Right atrium auricular region (tissue), 2 donors: ENCODE measurements at places on chromosomes 12 and 14.
A peak's percentile ranks its signal among the peaks of the same experiment; 100 is the strongest.

DNA sequence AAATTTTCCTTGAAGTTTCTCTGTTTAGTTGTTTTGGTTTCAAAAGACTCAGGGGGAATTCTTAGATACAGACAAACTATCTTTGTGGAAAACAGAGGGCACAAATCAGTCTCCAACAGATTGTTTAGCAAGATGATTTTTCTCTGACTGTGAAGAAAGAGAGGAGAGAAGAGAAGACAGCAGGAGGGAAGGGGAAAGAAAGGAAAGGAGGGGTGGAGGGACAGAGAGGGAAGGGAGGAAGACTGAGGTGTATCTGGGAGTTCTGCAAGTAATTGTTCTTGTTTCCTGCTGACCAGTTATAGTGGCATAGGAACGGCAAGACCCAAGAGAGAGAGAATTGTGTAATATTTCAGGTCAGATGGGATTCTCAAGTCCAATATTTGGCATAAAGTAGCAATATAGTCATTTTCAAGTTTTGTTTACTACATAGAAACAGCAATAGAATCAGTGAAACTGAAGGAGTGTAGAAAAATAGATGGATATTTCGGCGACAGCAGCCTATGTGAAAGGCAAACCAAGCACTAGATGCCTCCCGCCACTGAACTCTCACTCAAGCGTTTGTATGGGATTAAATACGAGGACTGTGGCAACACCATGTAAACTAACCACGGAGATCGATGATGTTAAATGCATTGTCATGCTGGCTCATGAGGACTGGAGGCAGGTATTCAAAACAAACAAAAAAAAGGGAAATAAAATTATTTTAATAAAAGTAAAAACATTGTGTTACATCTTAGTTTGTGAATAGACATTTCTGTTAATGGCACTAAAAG is 342.5 kb downstream of the SLC16A7 start:
- no peaks in the 10 kb centered on the region for H3K4me1 ChIP-seq
- no peaks in the 10 kb centered on the region for H3K36me3 ChIP-seq
- H3K27me3 ChIP-seq = no peaks in the 10 kb centered on the region
- no peak for DNase-seq
- H3K27ac ChIP-seq = no peak overlapping the region

DNA sequence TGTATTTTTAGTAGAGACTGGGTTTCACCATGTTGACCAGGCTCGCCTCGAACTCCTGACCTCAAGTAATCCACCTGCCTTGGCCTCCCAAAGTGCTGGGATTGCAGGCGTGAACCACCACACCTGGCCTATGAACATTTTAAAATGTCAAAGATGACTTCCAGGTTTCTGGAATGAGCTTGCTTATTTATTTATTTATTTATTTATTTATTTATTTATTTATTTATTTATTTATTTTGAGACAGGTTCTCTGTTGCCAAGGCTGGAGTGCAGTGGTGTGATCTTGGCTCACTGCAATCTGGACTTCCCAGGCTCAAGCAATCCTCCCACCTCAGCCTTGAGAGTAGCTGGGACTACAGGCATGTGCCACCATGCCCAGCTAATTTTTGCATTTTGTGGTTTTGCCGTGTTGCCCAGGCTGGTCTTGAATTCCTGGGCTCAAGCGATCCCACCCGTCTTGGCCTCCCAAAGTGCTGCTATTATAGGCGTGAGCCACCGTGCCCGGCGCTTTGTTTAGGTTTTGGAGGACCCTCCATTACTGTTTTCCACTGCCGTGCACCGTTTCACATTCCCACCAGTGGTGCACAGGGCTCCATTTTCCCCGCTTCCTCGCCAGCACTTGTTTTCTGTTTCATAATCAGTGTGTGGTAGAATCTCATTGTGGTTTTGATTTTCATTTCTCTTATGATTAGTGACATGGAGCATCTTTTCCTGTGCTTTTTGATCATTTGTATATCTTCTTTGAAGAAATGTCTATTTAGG is 6.4 kb upstream of the CFAP251 start:
- H3K4me3 ChIP-seq = no peak overlapping the region
- no peak for DNase-seq
- no peaks in the 10 kb centered on the region for H3K4me1 ChIP-seq
- peaks cover 53% of the 10 kb centered on the region for H3K36me3 ChIP-seq
- no peak overlapping the region for H3K27ac ChIP-seq
- no peaks in the 10 kb centered on the region for H3K27me3 ChIP-seq

- DNase-seq = no peak
- H3K27me3 ChIP-seq = no peaks in the 10 kb centered on the region
- H3K4me1 ChIP-seq = no peaks in the 10 kb centered on the region
- peak within 1 kb of the TSS; percentile 66 for H3K4me3 ChIP-seq
- no peaks in the 10 kb centered on the region for H3K36me3 ChIP-seq
Observed at GRCh38 chr14:50396631-50397389, at the start of gene CDKL1. CDKL1 (minus strand) TSS chr14:50396881; CDS start chr14:50395868, 1,013 bp downstream.

DNA sequence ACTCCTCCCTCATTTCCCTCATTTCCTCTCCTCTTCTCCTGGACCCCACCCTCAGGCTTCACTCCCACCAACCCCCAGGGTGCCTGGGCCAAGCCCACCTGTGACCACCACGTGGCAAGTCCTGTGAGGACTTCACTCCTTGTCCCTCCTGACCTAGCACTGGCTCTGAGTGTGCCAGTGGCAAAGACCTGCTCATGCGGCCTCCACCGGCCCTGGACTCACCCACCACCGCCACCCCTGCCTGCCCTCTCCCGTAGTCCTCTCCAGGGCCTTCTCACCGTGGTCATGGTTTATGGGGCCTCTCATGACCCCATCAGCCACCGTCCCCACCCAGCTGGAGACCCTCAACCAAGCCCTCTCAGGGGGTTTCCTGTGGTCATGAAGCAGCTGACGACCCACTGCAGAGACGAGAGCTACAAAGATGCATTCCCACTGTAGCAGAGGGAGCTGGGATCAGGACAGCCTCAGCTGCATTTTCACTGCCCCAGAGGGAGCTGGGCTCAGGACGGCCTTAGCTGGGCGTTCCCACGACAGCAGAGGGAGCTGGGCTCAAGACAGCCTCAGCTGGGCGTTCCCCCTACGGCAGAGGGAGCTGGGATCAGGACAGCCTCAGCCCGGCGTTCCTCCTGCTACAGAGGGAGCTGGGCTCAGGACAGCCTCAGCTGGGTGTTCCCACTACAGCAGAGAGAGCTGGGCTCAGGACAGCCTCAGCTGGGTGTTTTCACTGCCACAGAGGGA is 3.2 kb upstream of the C14orf180 start:
- H3K4me1 ChIP-seq = peaks cover 59% of the 10 kb centered on the region
- H3K27me3 ChIP-seq = no peaks in the 10 kb centered on the region
- H3K36me3 ChIP-seq = no peaks in the 10 kb centered on the region
- no peak for DNase-seq
- H3K4me3 ChIP-seq = no peak overlapping the region

DNA sequence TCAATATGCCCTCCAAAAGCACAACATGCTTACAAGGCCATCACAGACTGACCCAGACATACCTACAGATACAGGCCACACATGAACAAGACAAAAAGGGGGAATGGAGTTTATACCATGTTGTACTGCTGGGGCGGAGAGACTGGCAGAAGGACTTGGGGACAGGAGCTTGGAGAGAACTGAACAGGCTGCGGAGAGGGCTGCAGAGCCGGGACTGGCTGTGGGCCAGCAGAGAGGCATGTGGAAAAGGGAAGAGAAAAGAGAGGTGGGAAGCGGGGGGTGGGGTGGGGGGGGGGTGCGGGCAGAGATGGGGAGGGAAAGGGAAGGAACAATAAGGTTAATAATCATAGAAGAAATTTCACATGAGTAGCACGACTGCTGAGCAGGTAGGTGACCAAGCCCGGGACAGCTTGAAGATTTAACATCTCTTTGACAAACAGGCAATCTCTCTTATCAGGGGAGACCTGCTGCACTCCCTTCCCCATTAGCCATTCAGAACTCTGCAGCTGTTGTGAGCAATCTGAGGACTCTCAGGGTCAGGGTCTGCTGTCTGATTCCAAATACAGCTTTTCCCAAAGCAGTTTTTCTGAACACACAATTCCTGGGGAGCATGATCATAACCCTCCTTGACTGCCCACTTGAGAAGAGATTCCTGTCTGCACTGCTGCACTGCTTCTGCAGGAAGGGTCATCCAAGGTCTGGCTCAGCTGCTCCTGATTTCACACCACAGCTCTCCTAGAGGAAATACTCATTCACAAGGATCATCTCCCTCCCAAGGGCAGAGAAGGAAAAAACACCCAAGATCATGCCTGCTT is 21.6 kb upstream of the STAC3 start:
- no peak overlapping the region for H3K4me3 ChIP-seq
- H3K36me3 ChIP-seq = peaks cover 30% of the 10 kb centered on the region
- H3K4me1 ChIP-seq = peaks cover 10% of the 10 kb centered on the region

- H3K27me3 ChIP-seq = no peaks in the 10 kb centered on the region
- H3K27ac ChIP-seq = no peak overlapping the region
- no peaks in the 10 kb centered on the region for H3K36me3 ChIP-seq
- DNase-seq = no peak
- peaks cover 11% of the 10 kb centered on the region for H3K4me1 ChIP-seq
- H3K4me3 ChIP-seq = no peak overlapping the region
Observed at GRCh38 chr14:35286707-35287106, 5.5 kb upstream of the PSMA6 start.

DNA sequence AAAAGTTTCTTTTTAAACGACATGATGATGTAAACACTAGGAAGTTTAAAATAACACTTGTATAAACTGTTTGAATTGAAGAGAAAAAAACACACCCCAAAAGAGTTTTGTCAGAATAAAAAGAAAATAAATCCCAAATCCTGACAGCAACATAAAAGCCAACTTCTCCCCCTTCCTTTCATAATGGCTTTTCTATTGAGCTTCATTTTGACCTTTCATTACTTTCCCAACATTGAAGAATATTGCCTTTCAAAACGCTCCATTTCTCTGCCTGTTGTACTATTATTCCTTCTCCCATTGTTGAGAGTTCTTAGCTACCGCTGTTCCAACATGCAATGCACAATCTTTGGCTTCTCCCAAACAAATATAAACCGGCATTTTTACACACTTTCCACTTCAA is 448.5 kb downstream of the BCAT1 start:
- H3K4me3 ChIP-seq = no peak overlapping the region
- H3K36me3 ChIP-seq = no peaks in the 10 kb centered on the region
- peak overlapping the region; percentile 55 for H3K27ac ChIP-seq
- H3K4me1 ChIP-seq = peaks cover 7% of the 10 kb centered on the region
- H3K27me3 ChIP-seq = no peaks in the 10 kb centered on the region
- DNase-seq = no peak

GRCh38 chr12:5166976-5167375 is 123.3 kb downstream of the KCNA5 start:
- DNase-seq = no peak

- H3K4me1 ChIP-seq = no peaks in the 10 kb centered on the region
- no peak overlapping the region for H3K27ac ChIP-seq
- no peaks in the 10 kb centered on the region for H3K36me3 ChIP-seq
- no peaks in the 10 kb centered on the region for H3K27me3 ChIP-seq
Observed at GRCh38 chr12:24896171-24896570, 52.7 kb downstream of the BCAT1 start.

- H3K36me3 ChIP-seq = no peaks in the 10 kb centered on the region
- H3K4me1 ChIP-seq = no peaks in the 10 kb centered on the region
- no peak overlapping the region for H3K4me3 ChIP-seq
- H3K27ac ChIP-seq = no peak overlapping the region
Observed at GRCh38 chr14:102862154-102862773, 60.2 kb upstream of the AMN start.

DNA sequence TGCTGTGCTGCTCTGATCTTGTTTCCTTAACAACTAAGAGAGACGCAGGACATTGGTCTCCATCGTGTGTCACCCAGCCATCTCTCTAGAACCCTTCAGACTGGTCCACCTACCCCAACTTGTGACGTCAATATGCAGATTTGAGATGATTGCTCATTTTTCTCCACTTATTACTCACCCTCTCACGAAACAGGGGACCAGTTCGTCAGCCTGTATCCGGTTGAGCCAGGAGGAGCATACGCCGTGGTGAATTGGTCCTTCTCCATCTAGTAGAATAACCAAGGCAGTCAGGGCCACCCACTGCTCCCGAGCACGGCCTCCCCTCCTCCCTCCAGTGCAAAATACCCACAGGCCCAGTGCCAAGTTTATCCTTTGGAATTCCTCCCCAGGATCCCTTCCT is 36.2 kb upstream of the FBXO21 start:
- H3K27me3 ChIP-seq = no peaks in the 10 kb centered on the region
- no peak overlapping the region for H3K4me3 ChIP-seq
- H3K27ac ChIP-seq = no peak overlapping the region
- H3K36me3 ChIP-seq = no peaks in the 10 kb centered on the region
- DNase-seq = no peak

DNA sequence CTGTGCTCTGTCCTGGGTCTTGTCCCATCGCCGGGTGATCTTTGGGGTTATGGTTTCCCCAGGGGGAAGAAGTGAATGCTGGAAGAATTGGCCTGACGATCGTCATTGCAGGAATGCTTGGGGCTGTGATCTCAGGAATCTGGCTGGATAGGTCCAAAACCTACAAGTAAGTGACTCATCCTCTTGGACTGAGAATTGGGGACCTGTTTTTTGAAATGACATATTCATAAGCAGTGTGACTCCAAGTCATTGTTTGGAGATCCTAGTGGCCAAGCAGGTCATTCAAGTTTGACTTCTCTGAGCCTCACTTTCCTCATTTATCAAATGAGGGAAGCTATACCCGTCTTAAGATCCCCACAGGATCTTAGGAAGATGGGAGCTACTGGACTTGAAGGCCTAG is 25.8 kb downstream of the ERG28 start:
- H3K4me3 ChIP-seq = no peak overlapping the region
- H3K27me3 ChIP-seq = no peaks in the 10 kb centered on the region
- no peaks in the 10 kb centered on the region for H3K36me3 ChIP-seq
- peaks cover 9% of the 10 kb centered on the region for H3K4me1 ChIP-seq
- H3K27ac ChIP-seq = no peak overlapping the region

DNA sequence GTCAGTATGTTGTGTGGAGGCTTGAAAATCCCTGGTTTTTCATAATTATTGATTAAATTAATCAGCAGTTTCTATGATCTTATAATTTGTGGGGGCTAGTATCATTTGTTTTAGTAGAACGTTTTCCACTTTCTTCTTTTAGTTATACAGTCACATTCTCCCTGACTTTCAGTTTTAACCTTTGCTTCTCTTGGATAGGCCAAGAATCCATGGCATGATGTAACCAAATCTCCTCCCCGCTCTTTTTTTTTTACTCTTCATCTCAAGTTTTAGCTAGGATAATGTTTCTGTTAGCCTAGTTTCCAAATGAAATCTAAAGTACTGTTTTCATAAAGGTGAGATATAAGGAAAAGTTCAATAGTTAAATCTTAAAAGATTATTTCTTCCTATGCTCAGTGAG is 106.5 kb downstream of the TMEM117 start:
- no peak overlapping the region for H3K4me3 ChIP-seq
- DNase-seq = no peak
- H3K27ac ChIP-seq = no peak overlapping the region
- H3K27me3 ChIP-seq = no peaks in the 10 kb centered on the region
- H3K36me3 ChIP-seq = no peaks in the 10 kb centered on the region

GRCh38 chr12:23927907-23928306 is 21.6 kb downstream of the SOX5 start:
- no peak overlapping the region for H3K27ac ChIP-seq
- DNase-seq = no peak
- no peaks in the 10 kb centered on the region for H3K4me1 ChIP-seq
